Vagina (tissue), 2 donors: ENCODE measurements at places on chromosomes 6 and 20. TPM values are rescaled to one million over a fixed set of nuclear protein-coding genes. Genes with fewer than 3 reads are reported as not detected.

DNA sequence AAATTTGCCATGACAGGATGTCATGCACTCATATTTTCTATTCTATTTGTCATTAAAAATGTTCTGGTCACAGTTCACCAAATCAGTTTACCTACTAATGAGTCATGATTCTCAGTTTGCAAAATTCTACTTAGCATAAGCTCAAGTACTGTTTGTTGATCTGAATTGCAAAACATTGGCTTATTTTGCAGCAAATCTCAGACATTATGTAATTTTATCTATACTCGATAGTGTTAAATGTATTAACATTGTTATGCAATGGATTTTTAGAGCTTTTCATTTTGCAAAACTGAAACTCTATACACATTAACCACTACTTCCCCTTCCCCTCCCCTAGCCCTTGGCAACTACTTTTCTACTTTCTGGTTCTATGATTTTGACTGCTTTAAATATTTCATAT is 213.8 kb upstream of the ZFP64 start:
- H3K4me1 ChIP-seq, result no peaks in the 10 kb centered on the region
- no peak overlapping the region for H3K4me3 ChIP-seq
- H3K36me3 ChIP-seq, result no peaks in the 10 kb centered on the region
- H3K27me3 ChIP-seq, result no peaks in the 10 kb centered on the region
- H3K27ac ChIP-seq, result no peak overlapping the region

- H3K36me3 ChIP-seq, result no peaks in the 10 kb centered on the region
- H3K27ac ChIP-seq, result no peak overlapping the region
- H3K4me3 ChIP-seq, result no peak overlapping the region
- no peaks in the 10 kb centered on the region for H3K4me1 ChIP-seq
- H3K27me3 ChIP-seq, result no peaks in the 10 kb centered on the region
Observed at GRCh38 chr20:51953731-51954340, 151.5 kb upstream of the SALL4 start.

GRCh38 chr20:53100476-53100911 is 128.3 kb downstream of the TSHZ2 start:
- peaks cover 8% of the 10 kb centered on the region for H3K4me1 ChIP-seq
- no peak overlapping the region for H3K27ac ChIP-seq
- no peak for DNase-seq
- no peaks in the 10 kb centered on the region for H3K27me3 ChIP-seq
- H3K36me3 ChIP-seq, result no peaks in the 10 kb centered on the region
- no peak overlapping the region for H3K4me3 ChIP-seq

RRAGD gene
- total RNA-seq, result 6.4 TPM

DNA sequence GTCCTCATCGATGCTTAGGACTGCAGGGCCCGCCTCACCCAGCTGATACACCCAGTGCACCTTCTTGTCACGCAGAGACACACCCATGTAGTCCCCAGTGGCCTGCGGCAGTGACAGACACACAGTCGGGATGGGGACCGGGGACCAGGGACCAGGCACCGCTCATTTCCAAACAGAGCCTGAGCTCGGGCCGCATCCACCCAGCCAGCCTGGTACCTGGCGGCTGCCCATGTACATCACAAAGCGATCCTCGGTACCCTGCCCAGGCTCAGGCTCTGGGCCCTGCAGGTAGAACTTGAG is 11.5 kb downstream of the ADRM1 start:
- H3K36me3 ChIP-seq, result peaks cover 70% of the 10 kb centered on the region
- H3K4me1 ChIP-seq, result peaks cover 19% of the 10 kb centered on the region
- DNase-seq, result no peak
- H3K27ac ChIP-seq, result no peak overlapping the region
- no peak overlapping the region for H3K4me3 ChIP-seq
